ENCODE measurements at places on chromosomes 12 and 14.

DNA sequence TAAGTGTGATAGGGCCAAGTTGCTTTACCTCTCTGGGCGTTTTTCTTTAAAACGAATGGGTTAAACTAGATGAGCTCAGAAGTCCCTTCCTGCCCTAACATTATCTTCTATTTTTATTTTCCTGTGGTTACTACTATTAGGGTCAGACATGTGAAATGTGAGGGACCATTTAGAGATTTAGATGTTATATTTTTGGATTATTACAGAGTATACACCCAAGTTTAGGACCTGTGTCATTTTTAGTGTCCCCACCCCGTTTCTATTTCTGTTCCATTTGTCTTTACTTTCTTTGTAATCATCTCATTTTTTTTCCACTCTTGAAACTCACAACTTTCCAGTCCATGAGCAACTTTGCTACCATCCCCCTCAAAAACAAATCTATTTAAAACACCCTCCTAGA lies 56.3 kb downstream of the SLC4A8 start:
- no peak for DNase-seq

DNA sequence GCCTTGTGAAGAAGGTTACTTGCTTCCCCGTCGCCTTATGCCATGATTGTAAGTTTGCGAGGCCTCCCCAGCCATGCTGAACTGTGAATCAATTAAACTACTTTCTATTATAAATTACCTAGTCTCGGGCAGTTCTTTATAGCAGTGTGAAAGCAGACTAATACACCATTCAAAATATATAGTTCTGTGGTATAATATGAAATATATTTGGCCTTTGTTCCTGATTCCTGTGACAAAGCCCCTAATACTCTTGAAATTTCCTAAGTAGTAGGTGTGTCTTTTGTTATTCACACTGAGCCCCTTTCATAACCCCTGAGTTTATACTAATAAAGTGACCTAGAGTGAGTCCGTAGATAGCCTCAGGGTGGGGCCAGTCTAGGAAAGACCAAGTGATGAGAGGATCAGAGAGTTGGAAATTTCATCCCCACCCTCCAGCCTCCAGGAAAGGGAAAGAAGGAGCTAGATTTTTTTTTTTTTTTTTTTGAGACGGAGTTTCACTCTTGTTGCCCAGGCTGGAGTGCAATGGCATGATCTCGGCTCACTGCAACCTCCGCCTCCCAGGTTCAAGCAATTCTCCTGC lies 19.4 kb upstream of the STRN3 start:
- no peak for DNase-seq

DNA sequence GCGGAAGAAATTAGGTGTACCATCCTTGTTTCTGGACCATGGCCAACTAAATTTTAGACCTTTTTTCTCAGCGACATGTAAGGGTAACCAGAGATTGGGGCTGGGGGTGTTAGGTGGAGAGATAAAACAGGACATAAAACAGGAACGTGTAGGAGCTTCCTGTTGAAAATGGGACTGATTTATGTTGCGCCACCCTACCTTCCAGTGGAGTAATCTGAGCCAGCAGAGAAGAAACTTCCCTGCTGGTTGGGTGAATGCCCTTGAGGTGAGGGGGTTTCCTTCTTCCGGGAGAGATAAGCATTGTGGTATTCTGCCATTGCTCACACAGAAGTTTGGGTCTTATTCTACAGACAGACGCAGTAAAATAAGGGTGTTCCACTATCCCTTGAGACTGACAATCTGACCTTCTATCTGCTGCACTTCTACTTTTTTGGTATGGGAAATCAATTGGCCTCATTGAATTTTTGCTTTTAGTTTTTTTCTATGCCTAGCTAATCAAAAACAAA lies 417.6 kb downstream of the PCNX1 start:
- no peak for DNase-seq

- DNase-seq, result no peak
Observed at GRCh38 chr12:94141892-94142291, 6.5 kb upstream of the PLXNC1 start.

GRCh38 chr12:79706676-79707075 lies 15.9 kb upstream of the PAWR start:
- no peak for DNase-seq

DNA sequence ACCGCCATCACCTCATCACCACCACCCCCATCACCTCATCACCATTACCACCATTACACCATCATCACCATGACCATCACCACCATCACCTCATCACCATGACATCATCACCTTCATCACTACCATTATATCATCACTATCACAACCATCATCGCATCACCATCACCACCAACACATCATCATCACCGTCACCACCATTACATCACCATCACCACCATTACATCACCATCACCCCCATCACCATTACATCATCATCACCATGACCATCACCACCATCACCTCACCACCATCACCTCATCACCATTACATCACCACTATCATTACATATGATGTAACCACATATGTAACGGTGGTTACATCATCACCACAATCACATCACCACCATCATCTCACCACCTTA lies 132.3 kb downstream of the RIMBP2 start:
- DNase-seq, result no peak

DNA sequence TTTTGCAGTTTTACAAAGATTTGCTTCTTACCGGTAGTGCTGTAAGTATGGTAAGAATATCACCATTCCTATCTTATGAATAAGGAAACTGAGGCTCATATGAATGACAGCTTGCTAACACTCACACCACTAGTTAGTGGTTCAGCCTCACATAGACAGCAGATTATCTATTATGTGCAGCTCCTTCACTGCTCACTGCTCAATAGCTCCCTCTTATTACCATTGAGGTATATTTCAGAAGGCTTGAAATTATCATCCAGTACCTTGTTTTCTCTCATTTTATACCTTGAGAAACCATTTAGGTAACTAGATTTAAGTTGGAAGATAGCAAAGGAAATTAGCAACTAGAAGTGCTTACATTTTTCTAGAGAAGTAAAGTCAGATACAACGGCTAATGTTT lies 15.5 kb downstream of the RIC8B start:
- peak; percentile 56 for DNase-seq

All from NCI-H1930 (cell line).